ENCODE measurements at places on chromosomes 7 and 10.

- no peak for DNase-seq
These were observed 47.9 kb upstream of the SLC35B4 start for GRCh38 chr7:134364619-134365037.

- DNase-seq = no peak
These were observed 57.8 kb downstream of the CYP51A1 start for GRCh38 chr7:92076509-92076908.

DNA sequence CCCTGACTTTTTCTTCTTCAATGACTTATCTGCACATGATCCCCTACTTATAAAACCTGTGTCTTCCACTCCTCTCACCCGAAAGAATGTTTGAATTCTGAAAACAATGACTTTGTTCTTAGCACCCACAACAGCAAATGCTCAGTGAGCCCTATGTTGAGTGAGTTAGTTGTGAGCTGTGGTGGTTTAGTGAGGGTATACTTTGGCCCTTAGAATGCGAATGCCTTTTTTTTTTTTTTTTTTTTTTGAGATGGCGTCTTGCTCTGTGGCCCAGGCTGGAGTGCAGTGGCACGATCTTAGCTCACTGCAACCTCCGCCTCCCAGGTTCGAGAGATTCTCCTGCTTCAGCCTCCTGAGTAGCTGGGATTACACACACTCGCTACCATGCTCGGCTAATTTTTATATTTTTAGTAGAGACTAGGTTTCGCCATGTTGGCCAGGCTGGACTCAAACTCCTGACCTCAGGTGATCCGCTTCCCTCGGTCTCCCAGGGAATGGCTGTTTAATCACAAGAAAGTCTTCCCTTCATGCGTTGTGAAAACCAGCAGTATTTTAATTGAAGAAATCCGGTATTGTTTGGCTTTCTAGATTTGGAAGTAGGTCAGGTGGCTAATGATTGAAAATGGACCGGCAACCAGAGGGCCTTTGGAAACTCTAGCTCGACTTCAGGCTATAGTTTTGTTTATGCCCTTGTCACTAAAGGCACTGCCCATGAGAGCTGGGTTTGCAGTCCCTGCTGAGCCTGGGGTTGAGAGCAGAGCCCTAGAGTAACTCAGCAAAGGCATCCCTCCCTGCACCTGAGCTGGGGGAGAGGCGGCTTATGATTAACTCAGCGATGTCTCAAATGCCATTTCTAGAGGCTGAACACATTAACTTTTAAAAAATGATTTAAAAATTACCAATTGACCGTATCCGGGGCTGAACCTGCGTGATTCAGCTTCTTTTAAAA is 41.3 kb downstream of the CUX1 start:
- no peak for DNase-seq

- no peak for DNase-seq
These were observed 31.6 kb upstream of the LYZL1 start for GRCh38 chr10:29257106-29257783.

GRCh38 chr10:124094419-124094785 is 1.0 kb upstream of the CHST15 start:
- no peak for DNase-seq

DNA sequence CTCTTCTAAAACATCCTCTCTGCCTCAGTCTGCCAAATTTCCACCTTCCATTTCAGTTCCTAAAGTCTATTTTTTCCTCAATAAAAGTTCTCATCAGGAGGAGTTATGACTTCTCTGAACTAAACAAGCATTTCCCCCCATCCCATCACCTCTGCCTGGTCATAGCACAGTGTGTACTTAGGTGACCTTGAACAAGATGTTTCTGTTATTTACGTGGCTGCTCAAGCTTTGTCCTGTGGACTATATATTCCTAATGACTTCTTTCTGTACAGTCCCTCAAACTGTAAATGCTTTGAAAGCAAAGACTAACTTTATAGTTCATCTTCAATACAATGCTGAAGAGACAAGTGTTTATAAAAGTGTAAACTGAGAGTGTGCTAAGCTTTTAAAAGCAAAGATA is 166.9 kb downstream of the CPEB3 start:
- no peak for DNase-seq

DNA sequence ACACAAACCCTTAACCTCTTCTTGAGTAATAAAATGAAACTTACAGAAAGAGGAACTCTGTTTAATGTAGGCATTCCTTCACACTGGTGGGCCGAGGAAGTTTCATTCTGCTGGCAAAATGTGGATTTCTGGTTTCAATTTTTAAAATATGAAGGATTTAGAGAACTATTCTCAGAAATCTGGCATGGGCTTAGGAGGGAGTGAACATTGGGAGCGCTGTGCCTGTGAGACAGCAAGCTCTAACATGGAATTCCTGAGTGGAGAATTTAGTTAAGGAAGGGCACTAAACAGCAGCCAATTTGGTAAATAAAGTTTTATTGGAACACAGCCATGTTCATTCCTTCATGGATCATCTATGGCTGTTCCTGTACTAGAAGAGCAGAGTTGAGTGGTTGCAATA is 751.8 kb upstream of the IGFBP3 start:
- DNase-seq = no peak

DNA sequence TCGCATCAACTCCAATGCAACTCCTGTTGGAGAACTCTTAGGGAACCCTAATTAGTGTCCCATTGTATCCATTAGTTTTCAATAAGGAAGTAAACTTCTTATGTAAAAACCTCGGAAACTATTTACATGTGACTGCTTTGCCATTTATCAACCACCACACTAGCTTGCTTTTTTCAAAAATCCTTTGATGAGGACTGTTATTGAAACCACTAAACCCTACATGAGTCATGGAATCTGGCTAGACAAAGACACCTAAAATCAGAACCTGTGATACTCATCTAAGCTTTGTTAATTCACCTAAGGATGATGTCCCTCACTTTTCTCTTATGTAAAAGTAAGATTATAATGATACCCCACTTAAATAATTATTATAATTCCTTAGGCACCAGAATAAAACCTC is 414.1 kb upstream of the ETV1 start:
- DNase-seq = no peak

DNA sequence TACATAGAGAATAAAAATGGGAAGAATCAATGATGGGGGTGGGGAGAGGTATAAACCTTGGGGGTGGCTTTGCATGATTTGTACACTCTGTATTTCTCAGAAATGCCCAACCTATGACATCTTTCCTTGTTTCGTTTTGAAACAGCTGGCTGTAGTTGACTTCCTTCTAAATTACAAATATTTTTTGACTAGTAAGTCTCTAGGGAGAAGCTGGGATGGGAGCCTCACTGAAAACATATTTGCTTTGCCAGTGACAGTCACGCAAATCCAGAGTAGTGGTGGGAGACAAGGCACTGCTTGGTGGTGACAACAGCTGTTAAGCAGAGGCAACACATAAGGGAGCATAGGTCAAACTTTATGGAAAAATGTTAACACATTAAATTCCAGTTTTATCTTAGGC is 440.5 kb downstream of the SEMA3D start:
- no peak for DNase-seq

DNA sequence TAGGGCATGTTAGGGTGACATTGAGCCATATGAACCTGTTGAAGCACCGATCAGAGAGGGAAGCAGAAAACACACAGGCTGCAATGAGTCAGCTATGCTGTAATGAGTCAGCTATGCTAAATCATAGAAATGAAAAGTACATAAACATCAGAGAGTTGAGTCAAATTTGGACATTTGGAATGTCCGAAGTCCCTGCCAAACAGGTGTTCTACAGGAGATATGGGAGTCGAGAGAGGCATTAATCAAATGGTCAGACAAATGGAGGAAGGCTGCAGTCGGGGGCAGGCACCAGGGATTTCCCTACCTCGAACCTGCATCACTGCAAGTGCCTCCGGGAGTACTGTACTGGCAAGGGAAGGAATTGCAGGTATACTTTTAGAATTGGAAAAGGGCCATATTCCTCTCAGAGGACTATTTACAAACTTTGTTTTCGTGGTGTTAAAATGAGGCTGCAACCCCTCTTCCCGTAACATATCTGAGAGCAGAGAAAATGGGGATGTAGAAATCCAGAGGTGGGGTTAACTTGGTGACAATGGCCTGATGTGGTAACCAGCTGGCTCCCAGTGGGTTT is 8.8 kb upstream of the ZC3HAV1 start:
- DNase-seq = no peak

GRCh38 chr10:44125879-44126278 is 259.0 kb downstream of the CXCL12 start:
- DNase-seq = no peak

DNA sequence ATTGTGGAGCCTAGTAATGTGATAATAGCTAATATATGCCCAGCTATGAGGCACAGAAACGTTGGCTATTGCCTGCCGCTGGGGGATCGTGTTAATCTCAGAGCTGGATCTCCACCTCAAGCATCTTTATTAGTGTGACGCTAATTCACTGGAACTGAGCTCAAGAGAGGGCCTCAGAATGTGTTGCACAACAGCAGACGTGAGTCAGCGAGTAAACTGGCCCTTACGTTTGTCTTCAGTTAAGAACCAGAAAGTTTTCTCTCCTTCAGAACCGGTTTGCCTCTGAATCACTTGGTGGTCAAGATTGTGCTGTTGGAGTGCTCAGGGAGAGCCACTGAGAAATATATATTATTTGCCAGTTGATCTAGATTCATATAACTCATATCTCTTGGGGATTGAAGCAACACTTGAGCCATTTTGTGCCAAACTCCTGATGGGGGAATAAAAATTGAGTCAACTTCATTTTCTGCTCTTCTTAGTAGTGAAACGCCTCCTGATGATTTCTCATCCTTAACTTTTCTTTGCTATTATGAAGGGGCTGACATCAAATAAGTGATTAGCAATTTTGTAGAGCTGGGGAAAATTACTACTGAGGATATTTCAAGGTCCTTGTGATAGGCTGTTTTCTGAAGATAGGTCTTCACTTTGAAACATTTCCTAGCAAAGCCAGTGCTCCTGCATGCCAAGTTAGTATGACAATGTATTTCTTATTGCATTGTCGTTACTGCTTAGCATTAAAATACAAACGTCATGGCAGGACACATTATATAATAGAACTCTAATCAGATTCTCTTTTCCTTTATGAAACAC is 22.3 kb downstream of the BZW2 start:
- no peak for DNase-seq

GRCh38 chr10:109173121-109173520 is 750.2 kb downstream of the XPNPEP1 start:
- no peak for DNase-seq

DNA sequence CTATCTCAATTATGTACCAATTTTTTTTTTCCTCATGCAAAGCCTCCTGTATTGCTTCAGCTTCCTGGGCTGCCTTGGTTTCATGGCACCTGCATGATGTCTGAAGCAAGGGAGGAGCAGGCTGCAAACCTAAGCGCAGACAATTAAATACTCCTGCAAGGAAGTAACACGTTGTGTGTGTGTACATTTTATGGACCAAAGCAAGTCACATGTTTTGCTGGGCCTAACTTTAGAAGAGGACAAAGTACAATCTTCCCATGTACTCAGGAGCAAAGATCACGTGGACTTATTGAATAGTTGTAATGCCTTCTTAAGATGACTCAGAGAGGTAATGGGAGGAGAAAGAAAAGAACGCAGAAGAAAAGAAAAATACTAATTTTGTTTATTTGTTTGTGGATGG is 944.0 kb upstream of the C7orf33 start:
- DNase-seq = no peak

DNA sequence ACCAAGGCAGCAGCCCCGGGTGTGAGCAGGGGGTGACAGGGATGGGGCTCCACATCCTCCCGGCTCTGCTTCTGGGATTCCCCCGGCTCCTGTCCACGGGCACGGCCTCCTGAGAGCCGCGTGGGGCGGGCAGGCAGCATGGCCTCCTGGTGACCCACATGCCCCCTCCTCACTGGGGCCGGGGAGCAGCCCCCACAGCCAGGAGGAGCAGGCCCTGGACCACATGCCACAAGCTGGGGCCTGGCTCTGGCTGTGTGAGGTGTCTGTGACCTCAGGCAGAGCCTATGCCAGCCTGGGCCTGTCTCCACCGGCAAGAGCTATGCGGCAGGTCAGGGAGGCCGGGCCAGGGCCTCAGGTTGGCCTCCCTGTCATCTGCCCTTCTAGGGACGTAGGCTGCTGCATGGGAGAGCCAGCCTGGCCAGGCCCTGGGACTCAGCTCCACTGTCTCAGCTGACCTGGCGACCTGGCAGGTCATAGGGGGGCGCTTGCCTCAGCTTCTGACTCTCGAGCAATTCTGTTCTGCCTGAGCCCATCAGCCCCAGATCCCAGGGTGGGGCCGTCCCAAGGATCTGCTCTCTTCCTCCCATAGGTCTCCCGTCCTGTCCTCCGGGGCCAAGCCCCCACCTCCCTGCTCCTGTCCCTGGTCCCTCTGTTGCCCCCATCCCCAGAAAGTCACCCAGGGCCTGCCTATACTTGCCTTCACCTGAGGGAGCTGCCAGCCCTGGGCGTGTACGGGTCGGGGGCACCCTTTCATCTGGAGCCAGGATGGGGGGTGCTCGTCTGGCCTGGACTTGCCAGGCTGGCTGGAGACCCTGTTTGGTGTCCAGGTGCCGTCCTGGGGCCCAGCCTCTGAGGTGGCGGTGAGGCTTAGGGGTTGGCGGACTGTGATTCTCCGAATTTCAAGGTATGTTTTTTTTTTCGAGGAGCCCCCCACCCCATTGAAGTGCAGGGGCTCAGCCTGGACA is 3.9 kb upstream of the TMEM184A start:
- DNase-seq = no peak

DNA sequence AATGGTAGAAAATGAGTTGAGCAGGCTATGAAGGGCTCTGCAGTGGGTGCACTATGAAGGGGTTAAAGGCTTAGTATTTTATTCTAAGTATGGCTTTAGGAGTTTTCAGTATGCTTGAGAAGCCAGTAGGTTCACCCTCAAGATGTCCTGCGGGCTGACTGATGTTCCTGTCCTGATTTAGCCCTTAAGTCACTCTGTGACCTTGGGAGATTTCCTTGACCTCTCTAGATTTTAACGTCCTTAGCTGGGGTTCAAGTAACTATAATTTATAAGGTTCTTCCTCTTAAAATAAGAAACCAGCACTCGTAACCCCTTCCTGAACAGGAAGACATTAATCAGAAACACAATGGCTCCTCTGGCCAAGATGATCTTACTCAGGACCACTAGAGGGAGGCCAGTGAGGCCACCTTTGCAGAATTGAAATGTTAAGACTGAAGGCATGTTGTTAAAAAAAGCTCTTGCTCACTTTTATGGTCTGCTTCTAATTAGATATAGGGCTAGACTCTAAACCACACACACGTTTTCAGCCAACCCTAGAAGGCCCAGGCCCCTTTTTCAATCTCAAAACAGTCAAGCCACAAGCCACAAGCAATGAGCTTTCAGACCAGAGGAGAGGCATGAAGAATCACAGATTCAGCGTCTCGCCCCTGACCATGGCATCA is 41.9 kb downstream of the CDK1 start:
- DNase-seq = no peak

DNA sequence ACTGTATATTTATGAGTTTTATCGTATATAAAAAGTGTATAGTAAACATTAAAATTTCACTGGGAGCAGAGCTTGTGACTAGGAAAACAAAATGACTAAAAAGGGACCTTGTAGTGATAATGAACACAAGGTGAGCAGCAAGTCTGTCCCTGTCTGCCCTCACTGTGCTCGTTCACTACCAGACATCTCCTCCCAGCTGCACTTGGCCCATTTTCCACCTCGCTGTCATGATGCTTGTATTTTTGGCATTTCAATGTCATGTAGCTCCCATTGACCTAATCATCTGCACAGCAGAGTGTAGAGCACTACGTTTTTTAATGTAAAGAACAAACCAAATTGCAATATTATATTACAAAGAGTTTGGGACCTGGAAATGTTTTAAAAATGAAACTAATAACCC is 207.2 kb downstream of the ZEB1 start:
- no peak for DNase-seq

GRCh38 chr10:51340845-51341610 is 266.7 kb downstream of the PRKG1 start:
- DNase-seq = no peak

GRCh38 chr10:65518379-65518778 is 1407.5 kb upstream of the LRRTM3 start:
- no peak for DNase-seq

- no peak for DNase-seq
These were observed 143.3 kb downstream of the CALN1 start for GRCh38 chr7:72268796-72269195.

All from stimulated activated CD8-positive, alpha-beta memory T cell treated with anti-CD3 and anti-CD28 coated beads, Interleukin-4, amount 100 ng/mL, for 24 hours (primary cell).